ENCODE measurements at places on chromosomes 16 and 17.
A peak's percentile ranks its signal among the peaks of the same experiment; 100 is the strongest.

- peak; percentile 67 for DNase-seq
Observed at GRCh38 chr16:84514874-84515835, 10.7 kb upstream of the MEAK7 start.

DNA sequence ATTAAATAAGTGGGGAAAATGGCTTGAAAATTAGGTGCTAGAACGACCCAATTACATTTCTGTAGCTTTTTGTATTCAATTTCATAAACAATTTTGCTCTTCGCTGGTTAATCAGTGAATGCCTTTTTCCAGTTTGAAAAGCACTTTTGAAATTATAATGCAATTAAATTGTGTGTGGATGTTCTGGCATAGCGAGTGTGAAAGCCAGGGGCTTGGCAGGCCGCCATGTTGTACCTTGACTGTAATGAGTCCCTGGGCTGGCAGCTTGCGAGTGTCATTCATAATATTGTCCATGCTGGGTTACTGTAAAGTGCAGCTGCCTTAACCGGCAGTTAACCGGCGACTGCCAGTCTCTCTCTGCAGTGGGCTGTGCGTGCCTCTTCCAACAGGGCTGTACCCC is 177.8 kb downstream of the CCDC182 start:
- no peak for DNase-seq

DNA sequence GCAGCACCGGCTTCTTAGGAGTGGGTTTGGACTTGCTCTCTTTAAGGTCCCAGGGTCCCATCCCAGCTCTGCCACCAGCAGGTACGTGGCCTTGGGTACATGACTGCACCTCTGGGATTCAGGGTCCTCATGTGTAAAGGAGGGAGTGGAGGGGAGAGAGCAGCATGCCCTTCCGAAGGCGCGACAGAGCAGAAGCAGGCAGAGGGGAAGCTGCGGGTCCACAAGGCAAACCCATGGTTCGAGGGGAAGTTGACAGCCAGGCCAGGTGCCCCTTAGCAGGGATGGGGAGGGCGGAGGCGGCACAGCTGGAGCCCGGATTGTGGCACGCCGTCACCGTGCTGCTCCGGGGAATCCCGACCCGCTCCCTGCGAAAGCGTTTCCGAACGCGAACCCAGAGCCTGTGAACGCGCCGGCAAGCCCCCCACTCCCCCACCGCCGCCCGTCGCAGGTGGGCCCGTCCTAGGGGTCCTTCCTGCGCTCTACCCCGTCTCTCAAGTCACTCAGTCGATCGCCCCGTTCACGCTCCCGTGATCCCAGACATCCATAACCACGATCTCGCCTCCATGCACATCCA is 4.1 kb upstream of the TBX2 start:
- DNase-seq, result no peak

GRCh38 chr17:81061027-81061735 is 26.2 kb downstream of the BAIAP2 start:
- DNase-seq, result no peak

DNA sequence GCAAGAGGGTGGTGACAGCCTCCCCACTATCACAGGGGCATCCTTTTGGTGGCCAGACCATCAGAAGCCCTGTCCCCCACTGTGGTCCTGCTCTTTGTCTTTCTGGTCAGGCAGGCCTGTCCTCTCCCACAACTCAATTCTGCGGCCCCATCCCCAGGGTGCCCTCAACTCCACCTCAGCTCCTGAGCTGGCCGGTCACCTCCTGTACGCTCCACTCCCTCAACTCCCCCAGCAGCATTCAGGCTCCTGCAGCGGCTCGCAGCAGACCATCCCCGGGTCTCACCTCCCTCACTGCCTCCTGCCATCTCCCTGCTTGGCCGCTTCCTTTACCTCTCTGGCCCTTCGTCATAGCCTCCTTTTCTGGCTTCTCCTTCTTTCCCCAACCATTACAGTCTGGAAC is 43.4 kb upstream of the MTSS2 start:
- no peak for DNase-seq

DNA sequence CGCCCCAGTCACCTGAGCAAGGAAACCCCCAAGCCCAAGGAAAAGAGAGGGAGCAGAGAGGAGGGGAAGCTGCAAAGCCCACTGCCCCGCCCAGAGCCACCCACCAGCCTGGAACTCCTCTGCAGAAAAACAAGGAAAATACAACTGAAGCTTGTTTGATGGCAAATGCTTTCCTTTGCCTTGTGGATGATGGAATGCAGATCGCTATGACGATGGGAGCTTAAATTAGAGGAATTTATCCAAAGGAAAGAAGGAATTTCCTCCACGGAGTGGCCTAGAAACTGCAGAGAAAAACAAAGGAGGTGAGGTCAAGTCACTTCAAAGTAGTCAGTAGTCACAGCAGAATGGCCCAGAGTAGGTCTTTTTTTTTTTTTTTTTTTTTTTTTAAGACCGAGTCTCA is 31.5 kb upstream of the ASGR2 start:
- DNase-seq, result no peak

DNA sequence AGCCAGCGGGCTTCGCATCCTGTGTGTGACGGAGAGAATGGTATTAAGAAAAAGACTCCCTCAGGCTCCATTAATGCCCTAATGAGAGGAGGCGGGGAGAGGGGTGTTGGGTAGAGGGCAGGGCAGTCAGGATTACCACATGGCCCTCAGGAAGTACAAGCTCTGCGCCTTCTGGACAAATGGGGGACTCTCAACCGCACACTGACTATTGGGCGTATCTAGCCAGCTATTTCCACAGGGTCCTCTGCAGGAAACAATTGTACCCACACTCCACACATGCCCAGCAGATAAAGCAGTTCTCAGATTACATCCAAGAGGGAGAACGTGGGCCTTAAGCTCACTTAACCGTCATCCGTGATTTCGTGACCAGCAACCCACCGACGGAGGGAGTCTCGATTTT is 14.7 kb downstream of the NXN start:
- no peak for DNase-seq

DNA sequence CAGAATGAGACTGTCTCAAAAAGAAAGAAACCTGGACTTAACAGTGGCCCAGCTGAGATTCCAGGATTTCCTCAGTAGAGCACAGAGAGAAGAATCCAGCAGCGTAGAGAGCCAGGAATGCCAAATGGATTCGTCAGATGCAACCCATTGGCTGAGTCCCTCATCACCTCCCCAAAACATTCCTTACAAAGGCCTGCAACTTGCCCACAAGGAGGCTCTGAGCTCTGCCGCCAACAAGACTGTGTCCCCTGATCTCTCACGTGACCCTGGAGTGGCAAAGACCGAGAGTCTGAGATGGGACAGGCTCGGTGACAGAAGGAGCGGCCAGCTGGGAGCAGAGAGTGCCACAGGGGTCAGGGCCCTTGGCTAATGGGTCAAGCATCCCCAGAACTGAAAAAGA is 6.9 kb upstream of the CHMP6 start:
- no peak for DNase-seq

DNA sequence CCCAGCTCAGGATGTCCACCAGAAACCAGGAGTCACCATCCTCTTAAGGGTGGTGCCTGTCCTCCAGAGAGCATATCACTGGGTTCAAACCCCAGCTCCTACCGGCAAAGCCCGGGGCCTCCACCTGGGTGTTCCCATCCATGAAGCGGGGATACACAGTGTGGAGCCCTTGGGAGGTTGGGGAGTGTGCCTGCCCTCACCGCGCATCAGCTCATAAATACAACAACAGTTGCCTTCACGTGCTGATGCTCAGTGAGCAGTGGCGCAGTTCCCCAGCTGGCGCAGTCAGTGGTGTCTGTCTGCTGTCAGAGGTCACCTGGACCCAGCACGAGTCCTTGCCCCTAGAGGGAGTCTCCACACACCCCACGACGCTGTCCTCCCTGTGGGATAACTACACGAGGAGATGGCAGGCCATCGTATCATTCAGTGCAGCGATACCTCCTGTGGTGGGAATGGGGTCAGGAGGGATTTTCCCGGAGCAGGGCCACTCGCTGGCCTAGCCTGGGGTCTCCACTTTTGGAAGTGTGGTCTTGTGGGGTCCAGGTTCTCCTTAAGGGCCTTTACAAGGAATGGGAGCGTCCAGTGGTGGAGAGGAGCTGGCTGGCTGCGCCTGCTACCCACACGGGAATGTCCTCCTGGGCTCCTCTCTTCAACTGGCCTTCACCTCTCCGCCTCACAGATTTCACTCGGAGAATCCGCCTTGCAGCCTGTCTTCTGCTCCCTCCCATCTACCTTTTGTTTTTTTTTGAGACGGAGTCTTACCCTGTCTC is 2.3 kb upstream of the ELOB start:
- DNase-seq, result no peak

GRCh38 chr17:20121359-20122253 is 112.4 kb downstream of the SPECC1 start:
- DNase-seq, result peak; percentile 49

DNA sequence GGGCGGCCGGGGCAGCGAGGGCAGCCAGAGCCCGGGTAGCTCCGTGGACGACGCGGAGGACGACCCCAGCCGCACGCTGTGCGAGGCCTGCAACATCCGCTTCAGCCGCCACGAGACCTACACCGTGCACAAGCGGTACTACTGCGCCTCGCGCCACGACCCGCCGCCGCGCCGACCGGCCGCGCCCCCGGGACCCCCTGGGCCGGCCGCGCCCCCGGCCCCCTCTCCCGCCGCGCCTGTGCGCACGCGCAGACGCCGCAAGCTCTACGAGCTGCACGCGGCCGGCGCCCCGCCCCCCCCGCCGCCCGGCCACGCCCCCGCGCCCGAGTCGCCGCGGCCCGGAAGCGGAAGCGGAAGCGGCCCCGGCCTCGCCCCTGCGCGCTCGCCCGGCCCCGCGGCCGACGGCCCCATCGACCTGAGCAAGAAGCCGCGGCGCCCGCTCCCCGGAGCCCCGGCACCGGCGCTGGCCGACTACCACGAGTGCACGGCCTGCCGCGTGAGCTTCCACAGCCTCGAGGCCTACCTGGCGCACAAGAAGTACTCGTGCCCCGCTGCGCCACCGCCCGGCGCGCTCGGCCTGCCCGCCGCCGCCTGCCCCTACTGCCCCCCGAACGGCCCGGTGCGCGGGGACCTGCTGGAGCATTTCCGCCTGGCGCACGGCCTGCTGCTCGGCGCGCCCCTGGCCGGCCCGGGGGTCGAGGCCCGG is 36.1 kb upstream of the ZC3H18 start:
- DNase-seq, result peak; percentile 68

DNA sequence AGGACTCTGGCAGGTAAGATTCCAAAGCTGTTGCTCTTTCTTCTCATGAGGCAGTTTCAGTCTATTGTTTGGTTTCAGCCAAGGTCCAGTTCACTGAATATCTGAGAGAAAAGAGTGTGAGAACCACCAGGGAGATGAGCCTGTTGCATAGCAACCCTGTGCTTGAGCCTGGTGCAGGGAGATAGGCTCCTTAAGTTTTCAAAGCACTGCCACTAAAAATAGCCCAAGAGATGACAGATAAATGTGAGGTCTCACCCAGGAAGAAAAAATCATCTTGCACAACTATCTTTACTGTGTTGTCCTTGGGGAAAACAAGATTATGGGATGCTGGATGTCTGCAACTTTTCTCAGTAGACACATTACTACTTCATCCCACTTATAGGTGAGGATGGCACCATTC is 26.2 kb upstream of the NUDT7 start:
- no peak for DNase-seq

DNA sequence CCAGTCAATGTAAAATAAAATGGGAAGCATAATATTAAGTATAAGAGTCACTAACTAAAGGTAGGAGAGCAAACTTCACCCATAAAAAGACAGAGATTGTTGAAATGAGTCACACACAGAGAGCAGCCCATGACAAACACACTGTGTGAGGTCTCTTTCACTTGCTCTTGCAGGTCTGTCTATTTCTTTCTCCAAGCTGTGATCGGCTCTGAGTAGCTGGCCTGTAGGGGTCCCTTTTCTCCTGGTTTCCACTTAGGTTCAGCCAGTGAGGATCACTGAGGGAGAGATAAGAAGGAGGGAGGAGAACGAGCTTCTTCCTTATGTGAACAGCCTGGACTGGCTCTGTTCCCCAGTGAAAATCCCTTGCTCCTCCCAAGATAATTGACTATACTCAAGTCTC is 133.7 kb upstream of the HS3ST3A1 start:
- no peak for DNase-seq

DNA sequence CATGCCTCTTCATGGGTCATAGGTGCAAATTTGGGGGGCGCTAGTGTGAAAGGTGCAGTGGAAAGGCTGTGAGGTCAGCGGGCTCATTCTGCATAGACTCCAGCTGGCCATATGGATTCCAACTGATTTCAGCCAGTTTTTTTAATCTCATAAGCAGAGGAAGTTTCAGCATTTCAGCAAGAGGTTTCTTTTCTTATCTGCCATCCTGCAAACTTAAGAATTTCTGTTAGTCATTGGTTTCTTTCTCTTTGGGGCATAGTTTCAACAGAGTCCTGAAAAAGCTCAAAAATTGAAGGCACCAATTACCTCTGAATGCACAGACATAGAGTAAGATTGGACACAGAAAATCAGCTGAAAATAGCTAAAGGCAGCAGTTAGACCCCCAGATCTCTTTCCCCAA is 16.2 kb upstream of the ALOX15 start:
- no peak for DNase-seq

GRCh38 chr16:54817432-54817831 is 113.2 kb upstream of the IRX5 start:
- DNase-seq, result no peak

DNA sequence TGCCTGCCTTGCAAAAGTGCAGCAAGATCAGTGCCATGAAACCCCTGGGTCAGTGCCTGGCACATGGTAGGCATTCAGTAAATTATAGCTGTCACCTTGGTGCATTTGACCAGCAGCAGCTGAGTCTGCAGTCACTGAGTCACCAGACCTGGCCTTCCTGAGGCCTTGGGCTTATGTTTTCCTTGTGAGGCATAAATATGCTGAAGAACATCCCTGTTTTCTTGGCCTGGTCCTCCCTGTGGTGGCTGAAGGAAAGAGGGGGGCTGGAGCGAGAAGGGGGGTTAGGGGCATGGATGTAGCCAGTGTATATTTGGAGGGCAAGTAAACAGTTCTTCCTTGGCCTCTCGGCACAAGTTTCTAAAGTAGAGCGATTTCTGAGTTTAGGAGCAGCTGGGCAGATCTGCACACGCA is 26.5 kb downstream of the EPN2 start:
- no peak for DNase-seq

GRCh38 chr16:57574646-57575467 is 32.4 kb downstream of the ADGRG5 start:
- no peak for DNase-seq

GRCh38 chr17:7618608-7619007 is 3.9 kb upstream of the FXR2 start:
- DNase-seq, result no peak

GRCh38 chr17:46832945-46833839 is 14.7 kb upstream of the WNT3 start:
- no peak for DNase-seq

- peak; percentile 21 for DNase-seq
Observed at GRCh38 chr16:24729951-24730815, 732 bp downstream of the TNRC6A start.

- no peak for DNase-seq
Observed at GRCh38 chr17:80941171-80941570, 50.5 kb upstream of the CHMP6 start.

- no peak for DNase-seq
Observed at GRCh38 chr17:8426094-8426720, 9.5 kb upstream of the NDEL1 start.

DNA sequence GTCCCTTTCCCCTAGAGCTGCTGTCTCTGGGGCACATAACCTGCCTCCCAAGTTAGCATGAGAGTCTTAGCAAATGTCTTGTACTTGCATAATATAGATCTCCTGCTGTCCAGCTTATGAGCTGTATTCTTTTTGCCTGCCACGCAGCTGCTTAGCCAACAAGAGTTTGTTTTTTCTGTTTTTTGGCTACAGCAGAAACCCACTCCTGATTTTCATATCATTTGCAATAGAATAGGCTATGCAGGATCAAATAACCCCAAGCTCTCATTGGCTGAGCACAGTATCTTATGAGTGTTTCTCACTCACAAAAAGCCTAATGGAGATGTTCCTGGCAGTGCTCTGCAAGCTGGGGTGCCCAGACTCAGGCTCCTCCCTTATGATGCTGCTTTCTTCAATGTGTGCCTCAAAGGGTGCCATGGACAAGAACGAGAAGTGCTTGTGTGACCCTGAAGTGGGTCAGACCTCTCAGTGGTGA is 23.1 kb downstream of the B9D1 start:
- no peak for DNase-seq
